ENCODE measurements at places on chromosomes 1 and 21. TPM values are rescaled to one million over a fixed set of nuclear protein-coding genes. Genes with fewer than 3 reads are reported as not detected.
A peak's percentile ranks its signal among the peaks of the same experiment; 100 is the strongest.

Gene DNASE2B
- total RNA-seq: not detected

Gene AADACL3
- not detected for total RNA-seq

Gene FBXO42
- 11.4 TPM for total RNA-seq

Gene CYP4A22
- total RNA-seq: not detected

Gene NPHS2
- total RNA-seq: not detected

Gene PKNOX1
- total RNA-seq: 31.4 TPM

Gene MATN1
- total RNA-seq: 0.06 TPM

Gene TP73
- total RNA-seq: 2.0 TPM

Gene BLACAT1
- total RNA-seq: 0.89 TPM

Gene LCE2A
- total RNA-seq: not detected

Gene OXCT2
- 0.35 TPM for total RNA-seq

Gene OR10Z1
- not detected for total RNA-seq

Gene LCE1A
- total RNA-seq: not detected

Gene RGS16
- total RNA-seq: not detected

Gene FMO2
- not detected for total RNA-seq

- no peak for DNase-seq
Measured at GRCh38 chr1:75841421-75841820, 44.7 kb downstream of the MSH4 start.

DNA sequence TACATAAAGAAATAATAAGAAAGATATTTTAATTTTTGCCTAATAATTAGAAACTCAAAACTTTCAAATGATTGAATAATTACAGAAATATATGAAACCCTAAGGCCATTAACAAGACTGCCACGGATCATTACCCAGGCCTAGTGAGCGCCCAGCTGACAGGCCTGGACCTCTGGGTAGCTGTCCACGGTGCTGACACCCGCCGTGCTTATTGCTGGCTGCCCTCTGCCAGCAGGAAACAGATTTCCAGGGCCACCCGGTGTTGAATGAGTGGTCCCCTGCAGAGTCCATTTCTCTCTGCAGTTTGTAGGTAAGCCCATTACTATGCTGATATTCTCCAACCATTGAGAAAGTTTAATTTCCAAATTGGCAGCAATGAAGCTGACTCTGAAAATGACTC, 254.4 kb upstream of the GJB5 start:
- DNase-seq: no peak

- DNase-seq: peak; percentile 50
Measured at GRCh38 chr1:21251773-21252471, 38.3 kb downstream of the ECE1 start.

GRCh38 chr1:219771080-219771479, 157.3 kb downstream of the SLC30A10 start:
- peak; percentile 92 for DNase-seq

GRCh38 chr21:32306021-32306780, 7.5 kb downstream of the MRAP start:
- no peak for DNase-seq

- DNase-seq: no peak
Measured at GRCh38 chr1:94056171-94056570, 64.8 kb downstream of the ABCA4 start.

DNA sequence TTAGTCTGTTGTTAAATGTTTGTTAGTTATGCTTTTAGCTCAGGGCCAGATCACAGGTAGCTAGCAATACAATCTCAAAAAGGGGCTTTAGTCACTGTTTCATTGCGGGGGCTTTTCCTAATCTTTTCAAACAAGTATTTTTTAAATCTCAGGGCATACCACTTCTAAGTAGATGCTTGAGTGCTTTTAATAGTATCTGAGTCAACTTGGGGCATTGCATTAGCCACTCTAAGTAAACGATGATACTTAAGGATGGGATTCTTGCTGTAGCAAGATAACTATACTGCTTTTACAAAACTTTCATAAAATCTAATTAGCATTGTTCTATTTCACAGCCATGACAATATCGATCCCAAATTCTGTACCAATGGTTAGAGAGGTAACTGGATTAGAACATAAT, 11.6 kb downstream of the CDC42BPA start:
- no peak for DNase-seq

DNA sequence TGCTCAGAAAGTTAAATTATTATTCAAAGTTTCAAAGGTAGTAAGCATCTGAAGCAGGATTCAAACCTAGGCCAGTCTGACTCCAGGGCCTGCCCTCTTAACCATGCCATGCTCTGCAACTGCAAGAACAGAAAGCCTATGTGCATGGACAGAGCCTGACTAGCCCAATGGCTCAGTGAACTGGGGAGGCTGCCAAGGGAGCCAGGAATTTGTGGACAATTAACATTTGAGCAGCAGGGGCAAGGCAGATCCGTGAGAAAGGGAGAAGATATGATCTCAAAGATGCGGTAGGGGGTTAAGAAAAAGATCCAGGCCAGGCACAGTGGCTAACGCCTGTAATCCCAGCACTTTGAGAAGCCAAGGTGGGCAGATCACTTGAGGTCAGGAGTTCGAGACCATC, 6.5 kb upstream of the ATP1A4 start:
- no peak for DNase-seq

GRCh38 chr1:221089273-221089672, 210.0 kb downstream of the HLX start:
- no peak for DNase-seq

DNA sequence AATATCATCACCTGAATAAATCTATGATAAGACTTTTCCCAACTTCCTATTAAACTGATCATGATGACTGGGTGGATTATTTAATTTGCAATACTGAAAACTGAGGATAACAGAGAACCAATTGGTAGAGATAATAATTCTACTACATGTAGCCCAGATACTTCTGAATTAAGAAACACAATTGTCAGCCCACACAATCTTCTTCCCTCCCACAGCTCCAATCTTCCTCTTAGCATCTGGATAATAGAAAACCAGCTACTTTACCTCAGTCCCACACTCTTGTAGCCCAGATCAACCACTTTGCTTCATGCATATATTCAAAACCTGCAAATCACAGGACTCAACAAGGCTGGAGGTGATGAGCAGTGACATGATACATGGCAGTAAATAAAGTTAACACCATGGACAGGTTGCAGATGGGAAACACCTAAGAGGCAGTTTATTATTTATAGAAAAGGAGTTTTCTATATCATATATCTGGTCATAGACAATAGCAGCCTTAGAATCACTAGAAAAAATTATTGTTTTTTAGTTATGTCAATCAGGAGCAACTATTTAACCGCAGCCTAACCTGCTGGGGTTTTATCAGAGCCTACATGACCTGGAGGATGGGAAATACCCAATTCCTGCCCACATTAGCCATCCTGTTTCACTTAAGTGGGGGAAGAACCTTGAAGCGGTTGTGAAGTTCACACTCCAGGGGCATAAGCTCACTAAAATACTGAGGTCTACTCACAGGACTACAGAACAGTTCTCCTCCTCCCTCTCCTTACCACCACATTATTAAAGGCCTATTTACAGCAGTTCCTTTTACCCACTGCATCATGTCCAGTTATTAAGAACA, 16.7 kb downstream of the FRRS1 start:
- no peak for DNase-seq

- no peak for DNase-seq
Measured at GRCh38 chr1:225259542-225259941, 168.3 kb downstream of the LBR start.

DNA sequence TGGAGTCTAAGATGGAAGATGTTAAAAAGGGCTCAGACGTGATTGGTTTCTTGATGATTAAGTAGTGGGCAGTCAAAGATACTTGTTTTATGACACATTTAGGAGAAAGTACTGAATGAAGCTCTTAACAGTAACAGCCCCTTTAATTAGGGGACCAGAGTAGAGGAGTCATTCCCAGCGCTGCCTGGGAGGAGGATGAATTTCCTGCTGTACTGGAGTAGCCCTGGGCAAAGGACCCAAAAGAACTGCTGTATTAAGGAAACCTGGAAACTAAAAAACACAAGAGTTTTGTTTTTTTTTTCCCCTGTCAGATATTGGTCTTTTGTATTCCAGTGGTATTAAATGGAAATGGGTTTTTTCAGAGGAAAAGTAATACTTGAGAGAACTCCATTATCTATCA, 126.5 kb downstream of the NFIA start:
- DNase-seq: no peak

DNA sequence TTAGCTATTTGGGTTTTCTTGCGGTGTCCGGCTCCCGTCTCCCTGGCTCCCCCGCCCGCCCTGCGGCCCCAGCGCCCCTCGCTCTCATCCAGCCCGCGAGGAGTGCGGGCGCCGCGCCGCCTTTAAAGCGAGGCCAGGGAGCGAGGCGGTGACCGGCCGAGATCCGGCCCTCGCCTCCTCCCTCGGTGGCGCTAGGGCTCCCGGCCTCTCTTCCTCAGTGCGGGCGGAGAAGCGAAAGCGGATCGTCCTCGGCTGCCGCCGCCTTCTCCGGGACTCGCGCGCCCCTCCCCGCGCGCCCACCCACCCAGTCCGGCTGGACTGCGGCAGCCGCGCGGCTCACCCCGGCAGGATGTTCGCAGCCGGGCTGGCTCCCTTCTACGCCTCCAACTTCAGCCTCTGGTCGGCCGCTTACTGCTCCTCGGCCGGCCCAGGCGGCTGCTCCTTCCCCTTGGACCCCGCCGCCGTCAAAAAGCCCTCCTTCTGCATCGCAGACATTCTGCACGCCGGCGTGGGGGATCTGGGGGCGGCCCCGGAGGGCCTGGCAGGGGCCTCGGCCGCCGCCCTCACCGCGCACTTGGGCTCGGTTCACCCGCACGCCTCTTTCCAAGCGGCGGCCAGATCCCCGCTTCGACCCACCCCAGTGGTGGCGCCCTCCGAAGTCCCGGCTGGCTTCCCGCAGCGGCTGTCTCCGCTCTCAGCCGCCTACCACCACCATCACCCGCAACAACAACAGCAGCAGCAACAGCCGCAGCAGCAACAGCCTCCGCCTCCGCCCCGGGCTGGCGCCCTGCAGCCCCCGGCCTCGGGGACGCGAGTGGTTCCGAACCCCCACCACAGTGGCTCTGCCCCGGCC, 492 bp downstream of the HLX start:
- no peak for DNase-seq

- DNase-seq: no peak
Measured at GRCh38 chr21:25701529-25701928, 33.2 kb downstream of the ATP5PF start.

DNA sequence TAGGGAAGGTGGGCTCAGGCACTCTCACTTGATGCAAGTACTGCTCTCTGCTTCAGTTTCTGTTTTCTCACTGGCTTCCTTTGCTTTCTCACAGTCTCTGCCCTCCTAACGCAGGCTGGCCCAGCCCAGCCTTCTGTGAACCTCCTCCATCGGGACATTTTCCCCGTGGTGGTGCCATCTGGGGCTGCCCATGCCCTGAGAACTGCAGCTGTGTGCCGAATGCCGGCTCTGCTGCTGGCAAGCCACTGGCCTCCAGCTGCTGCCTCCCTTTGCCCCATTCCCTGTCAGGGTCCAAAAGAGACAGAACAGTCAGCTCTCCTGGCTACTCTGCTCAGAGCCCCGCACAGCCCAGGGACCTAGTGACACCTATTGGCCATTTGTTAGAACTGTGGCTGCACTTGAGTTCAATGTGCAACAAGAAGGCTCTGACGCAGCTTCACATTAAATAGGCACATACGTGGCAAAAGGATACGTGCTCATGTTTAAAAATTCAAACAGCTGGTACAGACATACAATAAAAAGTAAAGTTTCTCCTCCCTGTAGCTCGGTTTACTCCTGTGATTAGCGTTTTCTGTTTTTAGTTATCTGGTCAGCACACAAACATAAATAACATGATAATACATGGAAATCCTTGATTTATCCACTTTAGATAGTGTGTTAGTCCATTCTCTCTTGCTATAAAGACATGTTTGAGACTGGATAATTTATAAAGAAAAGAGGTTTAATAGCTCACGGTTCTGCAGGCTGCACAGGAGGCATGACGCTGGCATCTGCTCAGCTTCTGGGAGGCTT, 46.6 kb downstream of the FCRL5 start:
- peak; percentile 55 for DNase-seq

DNA sequence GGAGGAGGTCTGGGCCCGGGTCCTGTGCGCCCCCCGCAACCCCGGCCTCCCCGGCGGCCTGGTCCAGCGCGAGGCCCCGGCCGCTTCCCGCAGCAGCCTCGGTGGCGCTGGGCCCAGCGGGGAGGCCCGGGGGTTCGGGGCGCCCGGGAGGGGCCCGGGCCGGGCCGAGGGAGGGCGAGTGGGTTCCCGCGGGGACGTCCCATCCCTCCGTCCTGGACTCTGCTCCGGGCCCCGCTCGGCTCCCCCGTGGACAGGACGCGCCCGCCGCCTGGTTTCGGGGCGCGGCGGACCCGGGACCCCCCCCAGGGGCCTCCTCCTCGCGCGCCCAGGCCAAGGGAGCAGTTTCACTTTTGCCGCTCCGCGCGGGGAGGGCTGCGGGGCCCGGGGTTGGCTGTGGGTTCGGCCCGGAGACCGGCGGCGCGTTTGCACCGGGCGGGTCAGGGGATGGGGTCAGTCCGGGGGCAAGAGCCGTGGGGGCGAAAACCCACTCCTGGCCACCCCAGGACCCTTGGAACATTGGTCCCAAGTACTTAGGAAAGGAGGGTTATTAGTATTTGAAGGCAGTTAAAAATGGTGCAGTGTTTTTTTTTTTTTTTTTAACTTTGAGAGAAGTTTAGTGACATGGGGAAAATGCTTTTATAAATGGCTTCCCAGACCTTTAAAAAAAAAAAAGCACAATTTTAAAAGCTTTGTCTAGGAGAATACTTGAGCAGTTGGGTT, 677 bp downstream of the AGPAT3 start:
- no peak for DNase-seq

- DNase-seq: no peak
Measured at GRCh38 chr21:34878501-34878900, 170.6 kb downstream of the RUNX1 start.

GRCh38 chr1:162571696-162572095, 10.2 kb downstream of the UAP1 start:
- no peak for DNase-seq

GRCh38 chr21:28391938-28392849, 600.5 kb downstream of the LTN1 start:
- no peak for DNase-seq

DNA sequence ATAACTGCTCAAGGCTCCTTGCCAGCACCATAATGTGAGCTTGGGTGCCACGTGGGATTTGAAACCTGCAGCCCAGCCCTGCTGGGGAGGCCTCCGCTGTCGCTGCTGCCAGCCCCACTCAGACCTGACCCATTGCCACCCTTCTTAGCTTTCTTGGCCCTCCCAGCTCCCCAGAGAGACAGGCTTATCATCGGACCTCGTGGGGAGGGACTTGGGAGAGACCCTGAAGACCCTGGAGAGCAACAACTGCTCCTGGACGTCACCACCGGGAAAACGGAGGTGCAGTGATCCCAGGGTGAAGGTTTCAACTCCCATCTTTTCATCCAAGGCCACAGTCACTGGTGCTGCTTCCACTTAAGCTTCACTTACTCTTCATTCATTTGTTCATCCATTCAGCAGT, 596.1 kb downstream of the PTPRU start:
- no peak for DNase-seq

GRCh38 chr1:186930238-186930637, 101.5 kb downstream of the PLA2G4A start:
- DNase-seq: no peak

DNA sequence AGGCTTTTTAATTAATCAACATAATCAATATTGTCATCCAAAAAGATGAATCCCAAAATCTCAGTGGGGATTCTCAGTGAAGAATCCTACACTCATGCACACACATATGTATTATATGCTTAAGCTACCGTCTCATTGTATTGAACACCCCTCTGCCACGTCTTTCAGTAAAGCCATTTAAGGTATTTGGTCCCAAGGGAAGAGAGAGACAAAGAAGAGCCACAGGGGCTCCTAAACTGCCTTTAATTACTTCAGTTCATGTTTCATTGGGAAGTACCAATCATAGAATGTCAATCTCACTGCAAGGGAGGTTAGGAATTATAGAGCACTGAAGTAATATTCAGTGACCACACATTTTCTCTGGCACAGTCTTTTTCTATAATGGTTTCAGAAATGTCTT, 388.6 kb upstream of the NEGR1 start:
- no peak for DNase-seq

Data from H4 (cell line).